Epithelial cell of esophagus (primary cell): ENCODE measurements at places on chromosomes 2 and 18.

DNA sequence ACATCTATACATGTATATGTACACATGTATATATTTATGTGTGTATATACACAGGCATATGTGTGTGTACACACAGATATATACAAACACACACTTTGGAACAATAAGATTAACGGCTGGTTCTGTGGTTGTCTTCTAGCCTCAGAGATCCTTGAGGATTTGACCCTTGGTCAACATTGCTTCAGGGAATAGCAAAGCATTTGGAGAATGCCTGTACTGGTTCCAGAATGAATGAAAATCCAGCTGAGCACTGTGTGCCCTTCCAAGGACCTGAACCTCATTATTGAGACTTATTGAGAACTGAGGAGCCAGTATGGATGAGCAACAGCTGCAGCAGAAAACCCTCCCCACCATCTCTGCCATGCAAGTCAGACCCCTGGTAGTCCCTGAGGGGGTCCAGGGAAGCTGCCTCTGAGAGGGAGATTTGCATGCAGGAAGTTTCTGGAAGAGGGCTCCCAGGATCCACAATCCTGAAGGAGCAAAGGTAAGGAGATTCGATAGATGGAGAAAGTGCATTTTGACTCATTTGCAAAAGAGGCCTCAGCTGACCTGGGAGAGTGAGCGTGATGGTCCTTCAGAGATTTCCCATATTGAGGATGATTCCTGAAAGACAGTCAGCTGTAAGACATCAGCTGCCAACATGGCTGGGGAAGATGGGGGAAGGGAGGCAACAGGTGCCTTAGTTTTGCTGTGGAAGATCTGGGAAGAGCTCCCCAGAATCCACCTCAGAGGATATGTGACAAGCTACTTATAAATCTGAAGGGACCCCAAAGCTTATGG, 166.6 kb upstream of the NCKAP5 start:
- DNase-seq: no peak

DNA sequence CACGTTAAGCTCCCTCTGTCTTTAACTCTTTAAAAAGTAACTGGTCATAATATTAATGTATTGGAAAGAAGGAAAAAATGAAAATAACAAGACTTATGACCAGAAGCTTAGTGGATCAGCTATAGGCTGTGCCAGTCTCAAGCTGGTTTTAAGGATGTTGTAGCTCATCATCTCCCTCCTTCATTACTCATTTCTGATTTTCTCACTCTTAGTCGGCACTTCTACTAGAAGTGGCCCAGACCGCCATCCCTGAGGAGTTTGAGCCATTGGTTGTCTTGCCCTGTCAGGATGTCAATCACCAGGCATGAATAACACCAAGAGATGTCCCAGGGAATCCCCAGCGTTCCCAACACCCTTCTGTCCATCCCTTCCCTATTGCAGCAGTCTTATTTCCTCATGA, 151.5 kb downstream of the ASXL3 start:
- no peak for DNase-seq

DNA sequence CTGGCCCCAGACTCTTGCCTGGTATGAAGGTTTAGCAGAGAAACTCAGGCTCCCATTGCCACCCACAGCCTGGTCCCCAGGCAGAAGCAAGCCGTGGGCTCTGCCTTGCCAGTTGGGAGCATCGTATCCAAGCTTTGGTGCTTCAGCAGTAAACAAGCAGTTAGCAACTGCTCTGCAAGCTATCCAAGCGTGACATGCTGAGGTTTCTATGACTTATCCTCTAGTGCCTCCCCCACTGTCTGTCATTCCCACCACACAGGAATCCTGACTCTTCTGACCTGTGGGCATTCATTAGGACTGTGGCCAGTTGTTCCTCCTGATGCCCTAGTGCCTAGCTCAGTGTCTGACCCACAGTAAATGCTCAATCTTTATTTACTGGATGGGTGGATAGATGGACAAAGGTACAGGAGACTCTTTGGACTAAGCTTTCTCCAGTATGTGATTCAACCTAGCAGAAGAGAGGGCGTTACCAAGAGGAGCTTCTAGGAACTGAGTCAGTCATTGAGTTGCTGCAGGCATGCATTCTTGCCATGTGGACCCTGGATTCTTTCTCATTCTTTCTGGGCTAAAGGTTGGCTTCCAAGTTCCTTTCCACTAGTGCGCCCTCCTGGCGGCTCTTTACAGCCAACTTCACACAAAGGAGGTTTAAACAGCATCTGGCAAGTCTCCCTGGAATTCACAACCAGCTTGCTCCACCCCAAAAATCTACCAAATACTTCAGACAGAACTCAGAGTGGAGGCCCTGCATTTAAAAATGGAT, 40.6 kb upstream of the MRPL19 start:
- peak; percentile 95 for DNase-seq

DNA sequence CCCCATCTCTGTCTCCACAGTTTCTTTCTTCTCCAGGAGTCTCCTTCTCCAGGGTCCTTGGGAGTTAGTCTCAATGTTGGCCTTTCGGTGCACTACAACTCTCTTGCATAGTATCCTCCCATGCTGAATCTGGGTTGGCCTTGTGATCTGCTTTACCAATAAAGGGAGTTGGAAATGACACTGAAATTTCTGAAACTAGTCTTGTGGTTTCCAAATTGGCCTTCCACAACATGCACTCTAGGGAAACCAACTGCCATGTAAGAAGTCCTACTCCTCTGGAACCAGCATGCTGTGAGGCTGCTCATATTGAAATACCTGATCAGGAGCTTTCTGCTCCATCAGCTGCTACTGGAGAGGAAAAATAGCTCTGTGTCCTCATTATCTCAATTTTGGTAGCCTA, 9.9 kb upstream of the ABHD3 start:
- no peak for DNase-seq

- peak; percentile 88 for DNase-seq
Measured at GRCh38 chr2:216195565-216196029, 86.4 kb downstream of the XRCC5 start.

GRCh38 chr18:50107468-50107977, 87.4 kb downstream of the MYO5B start:
- no peak for DNase-seq
